Heart right ventricle (tissue), 16 donors: ENCODE measurements at places on chromosomes 3 and 15. TPM values are rescaled to one million over a fixed set of nuclear protein-coding genes. Genes with fewer than 3 reads are reported as not detected.

- no peaks in the 10 kb centered on the region for H3K36me3 ChIP-seq
- H3K27ac ChIP-seq: no peak overlapping the region
- no peak overlapping the region for H3K4me3 ChIP-seq
Observed at GRCh38 chr15:41804916-41805666, 22.8 kb upstream of the JMJD7 start.

- peak overlapping the region; percentile 100 for H3K27ac ChIP-seq
- peak overlapping the region; percentile 94 for H3K4me3 ChIP-seq
- H3K27me3 ChIP-seq: no peaks in the 10 kb centered on the region
- no peaks in the 10 kb centered on the region for H3K36me3 ChIP-seq
Observed at GRCh38 chr3:120092474-120092873, 1.8 kb downstream of the GSK3B start.

DNA sequence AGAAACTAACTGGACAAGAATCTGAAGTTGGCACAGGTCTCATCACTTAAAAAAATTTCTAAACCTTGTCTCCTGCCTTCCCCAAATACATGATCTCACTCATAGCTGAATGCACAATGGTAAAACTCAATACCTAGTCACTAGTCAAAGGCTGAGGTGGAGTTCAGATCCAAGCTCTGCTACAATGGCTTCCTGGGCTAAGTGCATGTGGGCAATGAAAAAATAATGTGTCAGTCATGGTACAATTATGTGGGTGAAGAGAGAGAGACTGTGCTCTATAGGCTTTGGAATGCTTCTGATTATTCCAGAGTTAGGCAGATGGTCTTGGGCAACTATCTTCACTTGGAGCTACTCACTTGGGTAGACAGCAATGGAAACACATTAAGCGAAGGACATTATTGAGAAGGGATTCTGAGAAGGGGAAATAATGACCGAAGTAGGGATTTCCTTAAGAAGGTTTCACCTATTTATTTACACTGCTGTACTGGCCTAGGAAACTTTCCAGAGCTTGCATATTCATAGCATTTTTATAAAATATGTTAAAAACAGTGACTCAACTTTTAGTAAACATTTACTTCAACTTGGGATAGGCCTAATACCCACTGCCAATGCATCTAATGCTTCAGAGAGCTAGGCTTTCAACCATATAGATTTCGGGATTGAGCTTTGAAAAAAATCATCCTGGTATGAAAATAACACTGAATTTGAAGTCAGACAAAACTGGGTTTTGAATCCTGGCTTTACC is 58.7 kb upstream of the PLXND1 start:
- H3K27me3 ChIP-seq: no peaks in the 10 kb centered on the region
- peak overlapping the region; percentile 80 for H3K27ac ChIP-seq
- peaks cover 38% of the 10 kb centered on the region for H3K4me1 ChIP-seq
- peaks cover 11% of the 10 kb centered on the region for H3K36me3 ChIP-seq
- no peak overlapping the region for H3K4me3 ChIP-seq

- no peaks in the 10 kb centered on the region for H3K4me1 ChIP-seq
- H3K27ac ChIP-seq: no peak overlapping the region
- no peaks in the 10 kb centered on the region for H3K36me3 ChIP-seq
- no peaks in the 10 kb centered on the region for H3K27me3 ChIP-seq
- DNase-seq: no peak
- no peak overlapping the region for H3K4me3 ChIP-seq
Observed at GRCh38 chr3:78178740-78179363, 1139.0 kb downstream of the ROBO2 start.

- H3K4me3 ChIP-seq: no peak overlapping the region
- DNase-seq: no peak
- H3K4me1 ChIP-seq: no peaks in the 10 kb centered on the region
- H3K36me3 ChIP-seq: no peaks in the 10 kb centered on the region
- H3K27ac ChIP-seq: no peak overlapping the region
Observed at GRCh38 chr15:93235269-93235668, 146.3 kb upstream of the RGMA start.

GRCh38 chr3:70849911-70850699 is 537.7 kb upstream of the MDFIC2 start:
- H3K27me3 ChIP-seq: no peaks in the 10 kb centered on the region
- H3K4me3 ChIP-seq: no peak overlapping the region
- H3K36me3 ChIP-seq: no peaks in the 10 kb centered on the region
- peak; percentile 47 for DNase-seq
- peaks cover 42% of the 10 kb centered on the region for H3K4me1 ChIP-seq
- H3K27ac ChIP-seq: no peak overlapping the region

- peaks cover 55% of the 10 kb centered on the region for H3K4me1 ChIP-seq
- no peaks in the 10 kb centered on the region for H3K36me3 ChIP-seq
- peak overlapping the region; percentile 84 for H3K4me3 ChIP-seq
- H3K27ac ChIP-seq: peak overlapping the region; percentile 82
Observed at GRCh38 chr3:56799251-56799882, 2.4 kb downstream of the ARHGEF3 start.

- peak overlapping the region; percentile 42 for H3K27ac ChIP-seq
- no peaks in the 10 kb centered on the region for H3K27me3 ChIP-seq
- peaks cover 12% of the 10 kb centered on the region for H3K4me1 ChIP-seq
- no peak for DNase-seq
Observed at GRCh38 chr3:9404680-9405079, 7.3 kb downstream of the SETD5 start.

DNA sequence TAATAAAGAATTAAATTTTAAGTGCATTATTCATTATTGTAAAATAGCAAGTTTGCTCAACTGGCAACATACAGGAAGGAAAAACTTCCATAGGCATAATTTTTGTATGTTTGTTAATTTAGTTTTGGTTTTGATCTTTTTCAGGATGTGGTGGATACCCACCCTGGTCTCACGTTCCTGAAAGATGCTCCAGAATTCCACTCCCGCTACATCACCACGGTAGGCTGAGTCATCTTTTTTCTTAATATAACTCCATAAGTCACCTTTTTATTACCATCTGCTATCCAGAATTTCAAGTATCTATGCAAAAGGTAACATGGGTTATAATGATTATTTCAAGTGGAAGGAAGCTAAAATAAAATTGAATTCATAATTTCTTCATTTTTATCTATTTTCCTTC is 104.8 kb downstream of the PPP2R3A start:
- H3K36me3 ChIP-seq: no peaks in the 10 kb centered on the region
- DNase-seq: no peak
- H3K27me3 ChIP-seq: no peaks in the 10 kb centered on the region
- peak overlapping the region; percentile 57 for H3K27ac ChIP-seq
- peaks cover 6% of the 10 kb centered on the region for H3K4me1 ChIP-seq

Gene DYNC1LI1
- total RNA-seq: 49.8 TPM

Gene AMIGO3
- not detected for total RNA-seq
